ENCODE measurements at places on chromosomes 5 and 9.

DNA sequence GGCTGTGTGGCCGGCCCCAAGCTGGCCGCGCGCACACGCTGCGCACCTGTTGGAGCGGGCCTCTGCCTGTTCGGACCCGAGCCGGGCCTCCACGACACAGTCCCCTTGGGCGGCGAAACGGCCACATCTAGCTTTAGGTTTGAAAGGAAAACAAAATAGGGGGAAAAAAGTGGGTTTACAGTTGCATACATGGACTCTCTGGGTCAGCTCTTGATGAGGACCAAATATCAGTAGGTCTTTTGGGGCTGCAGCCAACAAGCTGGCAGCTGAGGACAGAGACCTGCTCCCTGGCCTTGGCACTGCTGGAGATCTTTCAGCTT, 20.7 kb downstream of the IGIP start:
- DNase-seq, result no peak

DNA sequence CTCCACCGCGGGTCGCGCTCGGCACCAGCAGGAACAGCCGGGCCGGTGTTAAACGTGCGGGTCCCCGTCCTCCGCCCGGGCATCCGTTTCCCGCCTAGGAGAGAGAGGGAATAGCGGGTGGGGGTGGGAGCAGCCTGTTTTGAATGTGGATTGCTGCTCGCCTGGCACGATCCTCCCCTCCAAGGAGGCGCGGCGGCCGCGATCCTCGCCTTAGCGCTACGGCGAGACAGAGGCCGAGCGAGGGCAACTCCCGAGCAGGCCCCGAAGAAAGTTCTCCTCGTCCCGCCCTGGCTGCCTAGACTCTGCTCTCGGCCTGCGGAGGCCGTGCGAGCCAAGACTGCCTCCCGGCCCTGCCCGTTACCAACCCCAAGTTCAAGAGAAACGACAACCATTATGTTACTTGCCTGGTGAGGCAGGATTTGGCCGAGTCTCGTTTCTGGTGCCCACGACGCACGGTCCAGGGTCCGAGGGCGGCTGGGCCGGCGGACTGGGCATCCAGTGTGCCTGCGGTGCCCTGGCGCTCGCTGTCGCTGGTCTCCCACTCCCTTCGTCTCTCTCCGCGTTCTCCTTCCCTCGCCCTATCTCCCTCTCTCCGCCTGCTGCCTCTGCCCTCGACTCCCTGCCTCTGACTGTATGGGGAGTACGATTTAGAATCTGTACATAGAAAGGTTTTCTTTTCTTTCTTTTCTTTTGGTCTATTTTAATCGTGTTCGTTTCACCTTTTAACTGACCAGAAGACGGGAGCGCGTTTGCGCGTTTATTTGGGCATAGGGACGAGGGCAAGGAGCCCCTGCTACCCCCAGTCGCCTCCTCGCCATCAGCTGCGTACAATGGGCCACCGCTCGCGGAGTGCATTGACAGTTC, 724 bp downstream of the NR2F1-AS1 start:
- DNase-seq, result peak; percentile 50

GRCh38 chr5:423233-423565, 19.8 kb upstream of the EXOC3 start:
- no peak for DNase-seq

DNA sequence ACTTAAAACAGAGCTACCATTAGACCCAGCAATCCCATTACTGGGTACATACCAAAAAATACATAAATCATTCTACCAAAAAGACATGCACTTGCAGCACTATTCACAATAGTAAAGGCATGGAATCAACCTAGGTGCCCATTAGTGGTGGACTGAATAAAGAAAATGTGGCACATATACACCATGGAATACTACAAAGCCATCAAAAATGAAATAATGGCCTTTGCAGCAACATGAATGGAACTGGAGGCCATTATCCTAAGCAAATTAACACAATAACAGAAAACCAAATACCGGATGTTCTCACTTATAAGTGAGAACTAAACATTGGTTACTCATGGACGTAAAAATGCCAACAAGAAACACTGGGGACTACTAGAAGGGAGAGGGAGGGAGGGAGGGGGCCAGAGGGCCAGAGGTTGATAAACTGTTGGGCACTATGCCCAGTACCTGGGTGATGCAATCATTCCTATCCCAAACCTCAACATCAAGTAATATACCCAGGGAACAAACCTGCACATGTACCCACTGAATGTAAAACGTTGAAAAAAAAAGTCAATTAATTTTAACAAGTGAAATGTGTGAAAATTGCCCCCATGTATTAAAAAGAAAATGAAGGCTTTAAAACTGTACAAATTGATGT, 24.5 kb upstream of the GPR150 start:
- DNase-seq, result no peak

DNA sequence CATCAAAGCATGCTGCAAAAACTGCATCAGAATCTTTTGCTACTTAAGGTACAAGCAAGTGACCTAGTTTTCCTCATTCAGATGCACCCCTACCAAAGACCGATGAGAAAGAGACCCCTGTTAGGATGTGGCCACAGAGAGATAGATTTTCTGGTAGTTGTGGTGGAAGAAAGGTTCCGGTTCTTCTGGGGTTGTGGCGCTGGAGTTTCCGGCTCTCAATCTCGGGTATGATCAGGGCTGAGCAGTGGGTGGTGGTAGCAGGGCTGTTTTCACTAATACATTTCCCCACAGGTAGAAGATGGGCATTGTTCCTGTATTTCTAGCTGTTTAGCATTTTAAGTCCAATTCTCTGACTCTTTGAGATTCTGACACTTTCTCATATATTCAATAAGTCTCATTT, 58.4 kb downstream of the PCSK1 start:
- DNase-seq, result no peak

- no peak for DNase-seq
Measured at GRCh38 chr5:84227236-84227635, 157.4 kb downstream of the EDIL3 start.

DNA sequence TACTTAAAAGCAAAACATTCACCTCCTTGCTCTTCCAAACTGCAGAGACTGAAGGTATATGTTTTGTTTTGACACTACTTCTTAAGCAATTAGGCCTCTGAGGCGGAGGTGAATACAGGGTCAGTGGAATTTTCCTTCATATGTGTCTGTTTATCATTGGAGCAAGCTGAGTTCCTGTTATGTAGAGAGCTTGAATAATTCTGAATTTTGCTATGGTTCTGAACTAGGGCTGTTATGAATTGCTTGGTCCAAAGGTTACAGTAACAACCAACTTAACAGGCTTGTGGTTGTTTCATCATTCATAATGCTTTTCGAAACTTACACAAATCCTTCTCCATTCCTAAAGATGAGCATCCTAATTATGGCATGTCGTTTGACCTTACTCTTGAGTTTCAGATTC, 444.6 kb upstream of the MEF2C start:
- DNase-seq, result no peak

DNA sequence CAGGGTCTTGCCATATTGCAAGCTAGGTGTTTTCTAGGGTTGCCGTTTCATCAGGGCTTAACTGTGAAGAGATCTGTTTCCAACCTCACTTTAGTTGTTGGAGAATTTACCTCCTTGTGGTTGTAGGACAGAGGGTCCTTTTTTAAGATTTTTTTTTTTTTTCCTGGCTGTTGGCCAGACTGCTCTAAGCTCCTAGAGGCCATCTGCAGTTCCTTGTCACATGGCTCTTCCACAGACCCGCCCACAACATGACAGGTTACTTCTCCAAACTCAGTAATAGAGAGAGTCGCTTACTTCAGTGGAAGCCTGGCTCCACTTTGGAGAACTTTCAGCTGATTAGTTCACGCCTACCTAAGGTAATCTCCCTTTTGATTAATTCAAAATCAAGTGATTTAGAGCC, 543.7 kb downstream of the DMRTA1 start:
- DNase-seq, result no peak

DNA sequence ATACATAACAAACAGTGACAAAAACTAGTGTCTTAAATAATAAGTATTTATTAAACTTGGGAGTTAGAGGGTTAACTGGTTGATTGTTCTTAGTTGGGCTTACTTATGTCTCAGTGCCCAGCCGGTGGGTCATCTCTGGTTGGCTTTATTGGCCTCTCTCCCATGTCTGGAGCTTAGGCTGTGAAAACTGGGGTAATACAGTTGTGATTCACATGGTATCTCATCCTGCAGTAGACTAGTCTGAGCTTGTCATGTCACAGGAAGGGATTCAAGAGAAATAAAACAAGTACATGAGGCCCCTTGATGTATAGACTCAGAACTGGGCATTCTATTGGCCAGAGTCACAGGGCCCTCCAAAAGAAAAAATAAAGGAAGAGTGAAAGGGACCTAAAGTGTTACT, 466.4 kb upstream of the SMC2 start:
- DNase-seq, result no peak

GRCh38 chr5:37604290-37604689, 225.2 kb downstream of the WDR70 start:
- DNase-seq, result no peak

- DNase-seq, result no peak
Measured at GRCh38 chr5:155024015-155024414, 10.5 kb downstream of the KIF4B start.

DNA sequence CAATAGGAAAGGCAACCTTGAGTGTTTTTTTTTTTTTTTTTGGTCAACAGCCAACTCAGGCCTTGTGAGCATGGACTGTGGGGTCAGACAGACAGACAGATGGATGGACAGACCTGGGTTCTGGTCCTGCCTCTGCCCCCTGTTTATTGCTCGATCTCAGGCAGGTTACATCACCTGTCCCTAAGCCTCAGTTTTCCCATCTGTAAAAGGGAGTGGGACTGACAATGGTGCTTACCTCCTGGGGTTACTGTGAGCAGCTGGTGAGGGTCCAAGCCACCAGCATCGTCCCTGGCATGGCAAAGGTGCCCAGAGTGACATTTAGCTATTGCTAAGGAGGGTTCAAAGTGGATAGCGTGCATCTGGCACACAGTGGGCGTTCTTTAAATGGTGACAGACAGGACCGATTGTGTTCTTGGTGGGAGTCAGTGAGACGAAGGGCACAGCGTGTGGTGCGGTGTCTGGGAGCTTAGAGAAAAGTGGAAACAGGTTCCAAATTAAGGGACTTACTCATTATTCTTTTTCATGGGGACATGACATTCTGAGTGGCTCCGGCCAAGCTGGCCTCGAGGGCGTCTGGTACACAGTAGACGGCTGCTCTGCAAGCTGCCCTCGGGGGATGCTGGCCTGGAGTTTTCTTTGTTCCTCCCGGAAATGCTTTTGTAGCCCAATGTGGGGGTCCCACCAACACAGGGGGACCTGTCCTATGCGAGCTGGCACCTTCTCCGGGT, 72.1 kb downstream of the COL27A1 start:
- DNase-seq, result no peak

- DNase-seq, result no peak
Measured at GRCh38 chr5:66585291-66585690, 10.9 kb upstream of the MAST4 start.

DNA sequence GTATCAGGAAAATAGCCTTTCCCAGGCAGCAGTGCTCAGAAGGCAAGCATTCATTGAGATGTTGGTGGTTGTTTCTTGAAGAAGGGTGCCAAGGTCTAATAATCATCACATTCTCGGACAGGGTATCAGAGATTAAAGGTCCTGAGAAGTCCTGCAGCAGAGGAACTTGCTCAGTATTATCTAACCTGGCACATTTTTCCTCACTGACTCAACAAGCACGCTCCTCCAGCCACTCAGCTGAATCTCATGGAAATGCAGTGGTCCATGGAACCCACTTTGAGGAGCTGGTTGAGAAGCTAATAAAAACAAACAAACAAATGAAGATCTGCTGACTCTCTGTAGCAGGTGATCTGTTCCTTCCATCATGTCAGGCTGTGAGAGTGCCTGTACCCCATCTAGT, 35.3 kb upstream of the ICE1 start:
- DNase-seq, result no peak

- no peak for DNase-seq
Measured at GRCh38 chr9:130933114-130934046, 5.7 kb downstream of the FIBCD1 start.

GRCh38 chr5:96157077-96157780, 195.6 kb upstream of the ELL2 start:
- no peak for DNase-seq

GRCh38 chr5:13477118-13477737, 467.3 kb downstream of the DNAH5 start:
- DNase-seq, result no peak

DNA sequence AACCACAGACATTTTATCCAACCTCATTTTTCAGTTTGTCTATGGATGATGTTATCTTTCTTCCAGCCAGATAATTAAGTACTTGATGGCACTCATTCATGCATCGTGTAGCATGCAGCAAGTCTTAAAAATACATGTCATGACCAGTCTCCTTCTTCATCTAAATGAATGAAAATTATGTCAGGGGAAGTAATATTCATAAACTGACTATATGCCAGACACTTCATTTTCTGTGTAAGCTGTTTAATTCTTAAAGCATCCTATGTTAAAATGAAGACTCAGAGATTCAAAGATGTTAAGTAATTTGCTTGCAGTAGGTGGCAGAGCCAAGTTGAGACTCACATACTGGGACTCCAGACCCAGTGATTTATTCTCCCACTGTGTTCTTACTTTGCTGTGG, 181.7 kb upstream of the CD180 start:
- no peak for DNase-seq

DNA sequence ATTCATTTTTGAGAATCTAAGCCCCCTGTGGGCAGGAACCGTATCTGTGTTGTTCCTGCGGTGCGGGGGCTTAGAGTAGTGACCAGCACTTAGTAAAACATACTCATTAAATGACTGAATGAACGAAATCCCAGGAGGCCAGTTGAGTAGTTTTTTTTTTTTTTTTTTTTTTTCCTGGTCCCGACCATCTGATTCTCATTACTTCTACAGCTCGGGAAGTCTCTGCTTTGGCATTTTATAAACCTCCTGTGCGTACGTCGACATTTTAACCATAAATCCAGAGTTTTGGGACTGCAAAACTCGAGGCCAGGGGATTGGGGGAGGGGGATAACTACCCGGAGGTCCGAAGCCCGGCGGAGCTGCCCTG, 31.5 kb upstream of the SPRY4 start:
- no peak for DNase-seq

- DNase-seq, result no peak
Measured at GRCh38 chr5:174799121-174799520, 74.7 kb downstream of the MSX2 start.

DNA sequence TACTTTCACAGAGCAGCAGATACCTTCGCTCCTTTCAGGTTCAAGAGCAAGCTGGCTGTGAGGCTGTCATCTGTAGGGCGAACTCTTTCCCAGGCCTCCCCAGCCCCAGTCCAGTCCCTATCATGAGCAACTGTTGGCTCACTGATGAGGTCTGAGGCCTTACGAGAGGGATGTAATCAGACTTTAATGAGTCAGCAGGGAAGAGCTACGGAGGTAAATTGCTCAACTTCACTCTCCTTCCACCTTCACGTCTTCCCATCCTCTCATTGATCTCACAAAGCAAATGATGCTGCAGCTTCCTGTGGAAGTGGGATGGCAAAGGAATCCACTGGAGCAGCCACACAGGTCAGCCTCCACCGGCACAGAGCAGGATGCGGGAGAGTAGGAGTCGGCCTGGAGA, 130.7 kb upstream of the TBCA start:
- no peak for DNase-seq
